Activated T-helper 2 cell treated with anti-CD3 and anti-CD28 coated beads, Interferon-gamma antibody, Interleukin-2, Interleukin-4, amounts not matched to agents 10 μg/mL and 5 μg/mL and 100 μg/mL, durations not matched to agents 14 hours and 24 hours and 36 hours (primary cell): ENCODE measurements at places on chromosomes 1 and 21.

GRCh38 chr1:56190806-56191365 is 388.5 kb downstream of the PLPP3 start:
- H3K27me3 ChIP-seq = no peaks in the 10 kb centered on the region
- H3K4me1 ChIP-seq = no peaks in the 10 kb centered on the region
- no peak for DNase-seq
- no peak overlapping the region for H3K27ac ChIP-seq
- H3K36me3 ChIP-seq = no peaks in the 10 kb centered on the region

GRCh38 chr21:25607151-25608043 is at the start of gene MRPL39:
Gene MRPL39 (minus strand): TSS chr21:25607481. CDS start chr21:25607475, 6 bp downstream.
- H3K27ac ChIP-seq = peak within 1 kb of the TSS; percentile 98
- H3K36me3 ChIP-seq = peaks cover 30% of the 10 kb centered on the region
- H3K27me3 ChIP-seq = no peaks in the 10 kb centered on the region
- H3K4me1 ChIP-seq = peaks cover 26% of the 10 kb centered on the region
- peak within 1 kb of the TSS; percentile 100 for H3K4me3 ChIP-seq

DNA sequence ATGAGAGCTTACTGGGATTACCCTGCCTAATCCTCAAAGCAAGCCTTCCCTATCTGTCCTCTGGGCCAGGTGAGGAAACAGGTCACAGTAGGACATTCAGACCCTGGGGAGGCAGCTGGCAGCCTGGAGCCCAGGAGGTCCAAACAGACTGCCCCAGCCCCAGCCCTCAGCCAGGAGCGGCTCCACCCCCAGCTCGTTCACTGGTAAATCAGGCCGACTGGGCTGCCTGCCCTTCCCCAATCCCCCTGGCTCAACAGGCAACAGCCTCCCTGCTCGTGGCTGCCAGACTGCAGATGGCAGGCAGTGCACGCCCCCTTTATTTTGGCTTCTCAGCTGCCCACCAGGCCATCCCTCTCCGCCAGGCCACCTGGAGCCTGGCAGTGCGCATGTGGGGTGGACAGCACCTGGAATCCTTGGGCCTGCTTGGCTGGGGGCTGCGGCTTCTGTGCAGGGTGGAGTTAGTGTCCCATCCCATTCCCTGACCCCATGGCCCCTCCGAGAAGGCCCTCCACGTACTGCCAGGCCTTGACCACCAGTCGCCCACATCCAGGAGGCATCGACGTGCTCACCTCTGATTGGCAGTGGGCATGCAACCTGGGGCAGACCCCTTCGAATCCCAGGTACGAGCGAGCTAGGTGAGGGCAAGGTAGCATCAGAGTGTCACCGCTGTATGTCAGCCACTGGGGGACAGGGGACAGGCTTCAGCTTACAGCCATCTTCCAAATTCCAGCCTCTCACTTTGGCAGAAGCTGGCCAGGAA is 11.2 kb upstream of the ZNF670 start:
- no peak overlapping the region for H3K4me3 ChIP-seq
- H3K27me3 ChIP-seq = no peaks in the 10 kb centered on the region
- DNase-seq = no peak
- no peaks in the 10 kb centered on the region for H3K36me3 ChIP-seq

- peaks cover 9% of the 10 kb centered on the region for H3K27me3 ChIP-seq
- no peaks in the 10 kb centered on the region for H3K36me3 ChIP-seq
- H3K27ac ChIP-seq = no peak overlapping the region
- H3K4me3 ChIP-seq = no peak overlapping the region
- no peak for DNase-seq
Measured at GRCh38 chr1:62906428-62906886, 122.5 kb downstream of the ATG4C start.

DNA sequence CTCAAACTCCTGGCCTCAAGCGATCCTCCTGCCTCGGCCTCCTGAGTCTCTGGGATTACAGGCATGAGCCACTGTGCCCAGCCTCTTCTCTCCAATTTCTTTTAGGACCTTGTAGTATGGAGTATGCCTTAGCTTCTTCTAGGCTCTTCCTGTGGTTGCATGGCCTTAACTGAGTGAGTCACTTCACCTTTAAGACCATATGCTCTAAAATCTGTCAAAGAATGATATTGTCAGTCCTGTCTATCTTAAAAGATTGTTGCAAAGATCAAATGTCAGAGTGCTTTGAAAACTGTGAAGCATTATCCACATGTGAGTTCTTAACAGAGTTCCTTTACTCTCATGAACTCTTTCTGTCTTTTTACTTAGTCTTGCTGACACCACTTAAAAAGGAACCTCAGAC is 37.2 kb downstream of the ATP2B4 start:
- peak overlapping the region; percentile 85 for H3K27ac ChIP-seq
- H3K4me1 ChIP-seq = peaks cover 58% of the 10 kb centered on the region
- H3K4me3 ChIP-seq = peak overlapping the region; percentile 2
- H3K36me3 ChIP-seq = peaks cover 26% of the 10 kb centered on the region
- H3K27me3 ChIP-seq = no peaks in the 10 kb centered on the region

- H3K27ac ChIP-seq = no peak overlapping the region
- H3K4me3 ChIP-seq = no peak overlapping the region
- no peaks in the 10 kb centered on the region for H3K36me3 ChIP-seq
- DNase-seq = no peak
Measured at GRCh38 chr1:116353155-116353554, 19.9 kb upstream of the ATP1A1 start.

GRCh38 chr1:80607064-80607463 is 1193.7 kb upstream of the ADGRL2 start:
- no peak overlapping the region for H3K27ac ChIP-seq
- H3K36me3 ChIP-seq = no peaks in the 10 kb centered on the region
- DNase-seq = no peak
- no peaks in the 10 kb centered on the region for H3K27me3 ChIP-seq
- no peak overlapping the region for H3K4me3 ChIP-seq
- H3K4me1 ChIP-seq = no peaks in the 10 kb centered on the region

DNA sequence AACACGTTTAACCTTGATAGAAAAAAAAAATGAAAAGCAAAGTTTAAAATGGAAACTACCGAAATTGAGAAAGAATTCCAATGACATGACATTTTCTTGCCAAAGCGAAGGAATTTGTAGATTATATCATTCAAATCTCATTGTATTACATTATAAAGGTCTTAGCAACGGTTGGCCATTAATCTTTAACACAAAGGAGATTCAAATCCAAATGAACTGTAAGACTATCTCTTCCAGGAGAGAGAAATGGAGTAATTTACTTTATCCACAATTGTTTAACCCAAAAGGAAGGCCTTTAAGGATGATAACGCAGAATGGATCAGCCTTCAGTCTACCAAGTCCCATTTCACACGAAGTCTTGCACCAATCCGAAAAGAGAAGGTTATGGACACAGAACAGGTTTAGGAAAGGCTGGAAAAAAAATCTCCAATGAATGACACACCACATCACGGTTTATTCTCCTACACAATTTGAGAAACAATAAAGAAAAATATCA is 1.5 kb downstream of the ENAH start:
- no peak overlapping the region for H3K27ac ChIP-seq
- no peaks in the 10 kb centered on the region for H3K36me3 ChIP-seq
- DNase-seq = no peak

DNA sequence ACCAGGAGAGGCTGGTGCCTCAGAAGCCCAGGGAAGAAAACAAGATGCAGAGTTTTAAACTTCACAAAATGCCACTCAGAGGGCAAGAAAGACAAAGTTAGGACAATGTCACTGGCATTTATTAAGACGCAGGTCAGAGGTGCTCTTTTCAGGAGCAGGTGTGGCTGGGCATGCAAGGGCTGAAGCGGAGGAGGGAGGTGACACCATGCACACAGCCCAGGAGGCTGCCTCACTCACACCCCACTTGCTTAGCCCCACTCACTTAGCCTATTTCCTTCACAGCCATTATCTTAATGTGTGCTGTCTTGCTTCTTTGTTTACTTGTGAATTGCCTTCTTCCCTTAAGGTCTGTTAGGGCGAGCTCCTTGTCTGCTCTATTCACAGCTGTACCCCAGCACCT is 17.2 kb downstream of the HIVEP3 start:
- no peak overlapping the region for H3K4me3 ChIP-seq
- DNase-seq = no peak

GRCh38 chr1:8874230-8875201 is 4.0 kb downstream of the ENO1 start:
- H3K27me3 ChIP-seq = no peaks in the 10 kb centered on the region
- H3K4me1 ChIP-seq = peaks cover 49% of the 10 kb centered on the region
- H3K36me3 ChIP-seq = peaks cover 88% of the 10 kb centered on the region

DNA sequence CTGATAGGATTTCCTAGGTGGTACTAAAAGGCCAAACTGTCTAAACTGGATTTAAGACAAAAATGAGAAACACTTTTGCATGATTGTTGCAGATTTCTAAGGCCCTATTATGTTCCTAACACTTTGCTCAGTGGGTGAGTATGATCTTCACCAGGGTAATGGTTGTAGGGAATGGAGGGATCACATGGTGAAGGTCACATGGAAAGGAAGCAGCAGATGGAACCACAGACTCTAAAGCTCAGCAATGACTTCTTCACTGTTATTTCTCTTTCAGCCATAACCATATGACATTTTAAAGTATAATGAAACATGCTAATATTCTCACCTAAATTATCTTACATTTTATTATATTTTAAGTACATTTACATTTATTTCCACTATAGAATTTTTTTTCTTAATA is 51.5 kb downstream of the CHRM3 start:
- no peak for DNase-seq
- no peaks in the 10 kb centered on the region for H3K36me3 ChIP-seq
- no peaks in the 10 kb centered on the region for H3K27me3 ChIP-seq
- no peak overlapping the region for H3K4me3 ChIP-seq

DNA sequence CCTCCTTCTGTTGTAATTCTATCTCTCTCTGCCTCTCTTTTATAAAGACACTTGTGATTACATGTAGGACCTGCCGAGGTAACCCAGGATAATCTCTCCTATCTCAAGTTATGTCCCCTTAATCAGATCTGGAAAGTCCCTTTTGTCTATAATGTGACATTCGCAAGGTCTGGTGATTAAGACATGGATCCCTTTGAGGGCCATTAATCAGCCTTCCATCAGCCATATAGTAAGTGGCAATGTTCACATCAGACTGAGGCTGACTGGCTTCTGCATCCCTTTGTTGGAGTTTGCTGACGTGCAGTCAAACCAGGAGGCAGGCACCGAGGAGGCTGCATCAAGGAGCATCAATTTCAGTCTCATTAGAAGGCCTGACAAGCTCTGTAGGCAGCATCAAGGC is 209.6 kb downstream of the BACH1 start:
- H3K27ac ChIP-seq = no peak overlapping the region
- H3K4me1 ChIP-seq = no peaks in the 10 kb centered on the region
